ENCODE measurements at places on chromosomes 11 and 22. TPM values are rescaled to one million over a fixed set of nuclear protein-coding genes. Genes with fewer than 3 reads are reported as not detected.

APOL4 gene
- total RNA-seq, result not detected

SYCE3 gene
- not detected for total RNA-seq

FIBIN gene
- 0.36 TPM for total RNA-seq

CBX6 gene
- total RNA-seq, result 39.2 TPM

KLHDC7B gene
- total RNA-seq, result not detected
